CD4-positive, alpha-beta T cell treated with Interleukin-4 for 4 hours (primary cell): ENCODE measurements at places on chromosomes 2 and 18.

DNA sequence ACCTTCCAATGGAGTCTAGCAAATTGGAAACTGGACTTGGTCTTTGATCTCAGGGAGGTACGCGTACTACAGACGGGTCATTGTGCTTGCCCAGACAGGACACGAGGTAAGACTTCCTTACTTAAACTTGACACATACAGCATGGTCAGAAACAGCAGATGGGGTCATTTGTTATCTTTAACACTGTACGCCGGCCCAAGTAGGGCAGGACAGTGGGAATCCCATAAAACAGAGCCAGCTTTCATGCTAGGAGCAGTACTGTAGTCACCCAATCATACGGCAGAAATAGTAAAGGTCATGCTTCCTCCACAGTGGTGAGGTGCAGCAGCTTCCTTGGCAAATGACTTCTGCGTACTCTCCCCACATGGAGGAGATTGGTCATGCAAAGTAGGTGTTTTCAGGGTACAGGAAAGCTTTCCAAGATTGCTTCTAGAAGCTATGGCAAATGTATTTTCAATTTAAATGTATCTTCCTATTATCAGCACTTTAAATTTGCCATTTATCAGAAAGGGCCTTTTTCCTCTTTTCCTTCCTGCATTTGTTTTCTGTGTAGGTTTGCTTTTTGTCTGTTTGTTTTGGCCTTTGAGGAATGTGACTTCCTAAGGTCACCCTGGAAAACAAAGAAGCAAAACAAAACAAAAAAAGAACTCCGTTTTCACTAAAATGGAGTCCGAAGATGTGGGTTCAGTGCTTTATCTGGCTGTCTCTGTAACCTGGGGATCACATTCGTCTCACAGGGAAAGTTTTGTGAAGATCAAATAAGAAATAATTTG is 74.0 kb upstream of the DSG1 start:
- DNase-seq, result no peak

GRCh38 chr18:57555134-57555533 is 31.4 kb downstream of the FECH start:
- no peak for DNase-seq

DNA sequence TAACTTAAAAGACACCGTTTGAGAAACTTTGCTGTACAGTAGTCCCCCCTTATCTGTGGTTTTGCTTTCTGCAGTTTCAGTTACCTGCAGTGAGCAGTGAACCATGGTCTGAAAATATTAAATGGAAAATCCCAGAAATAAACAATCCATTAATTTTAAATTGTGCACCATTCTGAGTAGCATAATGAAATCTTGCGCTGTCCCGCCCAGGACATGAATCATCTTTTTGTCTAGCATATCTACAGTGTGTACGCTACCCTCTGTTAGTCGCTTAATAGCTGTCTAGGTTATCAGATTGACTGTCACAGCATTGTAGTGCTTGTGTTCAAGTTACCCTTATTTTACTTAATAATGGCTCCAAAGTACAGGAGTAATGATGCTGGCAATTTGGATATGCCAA is 6.1 kb downstream of the ARPC2 start:
- peak; percentile 61 for DNase-seq

DNA sequence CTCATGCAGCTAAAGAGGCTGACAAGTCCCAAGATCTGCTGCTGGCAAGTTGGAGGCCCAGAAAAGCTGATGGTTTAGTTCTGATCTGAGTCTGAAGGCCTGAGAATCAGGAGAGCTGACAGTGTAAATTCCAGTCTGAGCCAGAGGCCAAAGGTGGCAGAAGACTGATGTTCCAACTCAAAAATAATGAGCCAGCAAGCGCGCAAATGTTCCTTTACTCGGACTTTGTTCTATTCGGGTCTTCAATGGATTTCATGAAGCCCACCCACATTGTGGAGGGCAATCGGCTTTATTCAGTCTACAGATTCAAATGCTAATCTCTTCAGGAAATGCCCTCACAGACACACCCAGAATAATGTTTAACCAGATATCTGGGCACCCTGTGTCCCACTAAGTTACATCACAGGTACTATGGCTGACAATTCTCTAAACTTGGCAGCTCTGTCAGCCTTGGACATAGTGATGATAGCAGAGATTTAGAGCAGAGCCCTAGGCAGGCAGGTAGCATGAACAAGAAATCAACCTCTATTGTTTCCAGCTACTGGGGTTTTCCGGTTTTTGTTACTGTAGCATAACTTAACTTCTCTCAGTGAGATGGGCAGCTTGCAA is 318.5 kb downstream of the HRH4 start:
- no peak for DNase-seq

GRCh38 chr2:219460424-219460926 is 25.8 kb downstream of the SPEG start:
- DNase-seq, result no peak

- DNase-seq, result no peak
Measured at GRCh38 chr2:86556508-86556907, 6.7 kb downstream of the CHMP3 start.

DNA sequence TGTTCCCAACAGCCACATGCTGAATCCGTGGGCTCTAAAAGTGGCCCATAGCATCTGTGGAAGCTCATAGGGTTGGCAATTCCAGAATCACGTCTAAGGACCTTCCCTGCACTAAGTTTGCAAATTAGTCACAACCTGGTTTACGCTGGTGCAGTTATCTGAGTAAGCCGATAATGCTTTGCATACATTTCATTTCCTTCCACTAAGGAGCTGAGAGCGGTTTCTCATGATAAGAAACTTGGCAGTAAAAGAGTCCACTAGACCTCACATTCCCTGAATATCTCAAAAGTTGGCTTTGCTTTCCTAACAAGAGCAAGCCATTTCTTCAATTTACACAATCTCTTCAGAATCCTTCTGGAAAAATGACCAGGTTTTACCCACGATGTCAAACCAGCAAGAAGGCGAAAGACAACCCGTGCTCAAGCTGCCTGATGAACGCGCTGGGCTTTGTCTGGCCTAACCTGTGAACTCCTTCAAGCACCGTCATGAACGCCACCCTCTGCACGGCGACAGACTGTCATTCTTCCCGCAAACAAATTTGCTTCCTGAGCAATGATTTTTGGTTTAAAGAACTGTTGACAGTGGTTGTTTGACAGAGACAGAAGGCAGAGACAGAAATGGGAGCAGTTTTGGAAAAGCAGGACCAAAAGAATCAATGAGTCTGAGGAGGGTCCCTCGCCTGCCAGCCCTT is 73.0 kb upstream of the COPS8 start:
- DNase-seq, result no peak

DNA sequence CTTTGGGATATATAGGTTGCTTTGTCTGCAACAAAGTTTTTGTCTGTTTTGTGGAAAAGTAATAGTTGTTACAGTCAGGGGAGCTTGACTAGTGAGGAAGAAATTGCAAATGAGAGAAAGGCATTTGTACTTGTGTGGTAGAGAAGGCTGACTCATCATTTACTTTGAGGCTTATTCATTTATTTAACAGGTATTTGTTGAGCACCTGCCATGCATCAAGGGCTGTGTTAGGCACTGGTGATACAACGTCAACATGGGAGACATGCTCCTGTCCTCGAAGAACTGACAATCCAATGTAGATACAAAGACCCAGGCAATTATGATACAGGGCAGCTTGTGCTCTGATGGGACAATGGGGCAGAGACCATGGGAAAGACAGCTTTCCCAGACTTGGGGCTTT is 79.5 kb downstream of the UPP2 start:
- DNase-seq, result no peak

DNA sequence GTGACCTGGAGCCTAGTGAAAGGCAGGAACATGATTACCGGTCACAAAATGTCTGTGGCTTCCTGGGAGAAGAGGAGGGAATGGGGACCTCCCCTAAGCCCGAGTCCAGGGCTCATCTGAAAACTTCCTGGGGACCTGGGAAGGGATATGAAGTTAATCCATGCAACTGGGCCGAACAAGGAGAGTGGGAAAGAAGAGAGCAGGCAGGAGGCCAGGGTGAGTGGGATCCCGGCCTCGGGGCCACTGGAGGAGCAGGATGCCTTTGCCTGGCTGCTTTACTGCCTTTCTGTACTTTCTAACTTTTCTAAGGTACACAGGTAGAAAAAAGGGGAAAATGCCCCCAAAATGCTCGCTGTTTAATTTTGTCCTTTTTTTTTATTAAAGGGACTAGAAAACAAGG is 43.4 kb upstream of the MAL start:
- no peak for DNase-seq

DNA sequence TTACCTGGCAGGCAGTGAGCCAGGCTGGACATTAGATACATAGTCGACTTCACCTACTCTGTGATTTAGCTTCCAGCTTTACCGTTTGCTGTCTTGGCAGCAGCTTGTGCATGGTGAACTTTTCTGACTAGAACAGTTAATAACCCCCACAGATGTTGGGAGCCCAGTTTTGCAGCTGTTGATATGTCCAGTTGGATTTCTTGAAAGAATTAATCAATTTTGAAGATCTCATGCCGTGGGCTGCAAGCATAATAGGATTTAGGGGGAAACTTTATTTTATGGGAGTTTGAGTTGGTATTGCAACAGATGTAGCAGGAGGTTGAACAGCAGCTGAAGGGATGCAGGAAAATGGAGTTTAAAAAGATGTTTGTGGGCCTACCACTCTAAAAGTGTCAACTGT is 13.8 kb downstream of the MYO1B start:
- no peak for DNase-seq

DNA sequence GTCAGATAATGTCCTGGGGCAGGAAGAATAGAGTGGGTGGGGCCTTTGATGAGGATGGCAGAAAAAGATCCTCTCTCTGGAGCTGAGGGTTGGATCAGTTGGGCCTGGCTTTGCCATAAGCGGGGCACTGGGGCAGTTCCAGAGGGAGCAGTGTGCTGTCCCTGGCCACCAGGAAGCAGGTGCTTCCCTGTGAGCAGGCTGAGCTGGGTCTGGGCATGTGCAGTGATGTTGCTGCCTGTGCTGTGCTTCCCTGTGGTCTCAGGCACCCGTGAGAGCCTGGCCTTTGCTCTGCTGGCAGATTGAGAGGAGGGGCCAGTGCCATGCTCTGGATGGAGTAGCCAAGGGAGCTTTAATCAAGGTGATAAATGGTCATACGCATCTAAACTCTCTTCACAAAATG is 14.6 kb upstream of the NPPC start:
- DNase-seq, result no peak

GRCh38 chr18:61225336-61225735 is 107.9 kb upstream of the CDH20 start:
- no peak for DNase-seq

- no peak for DNase-seq
Measured at GRCh38 chr2:88114889-88115288, 13.0 kb downstream of the FABP1 start.

- DNase-seq, result no peak
Measured at GRCh38 chr2:160137464-160137863, 62.6 kb downstream of the ITGB6 start.

- DNase-seq, result no peak
Measured at GRCh38 chr2:234821946-234822475, 129.8 kb upstream of the SH3BP4 start.

DNA sequence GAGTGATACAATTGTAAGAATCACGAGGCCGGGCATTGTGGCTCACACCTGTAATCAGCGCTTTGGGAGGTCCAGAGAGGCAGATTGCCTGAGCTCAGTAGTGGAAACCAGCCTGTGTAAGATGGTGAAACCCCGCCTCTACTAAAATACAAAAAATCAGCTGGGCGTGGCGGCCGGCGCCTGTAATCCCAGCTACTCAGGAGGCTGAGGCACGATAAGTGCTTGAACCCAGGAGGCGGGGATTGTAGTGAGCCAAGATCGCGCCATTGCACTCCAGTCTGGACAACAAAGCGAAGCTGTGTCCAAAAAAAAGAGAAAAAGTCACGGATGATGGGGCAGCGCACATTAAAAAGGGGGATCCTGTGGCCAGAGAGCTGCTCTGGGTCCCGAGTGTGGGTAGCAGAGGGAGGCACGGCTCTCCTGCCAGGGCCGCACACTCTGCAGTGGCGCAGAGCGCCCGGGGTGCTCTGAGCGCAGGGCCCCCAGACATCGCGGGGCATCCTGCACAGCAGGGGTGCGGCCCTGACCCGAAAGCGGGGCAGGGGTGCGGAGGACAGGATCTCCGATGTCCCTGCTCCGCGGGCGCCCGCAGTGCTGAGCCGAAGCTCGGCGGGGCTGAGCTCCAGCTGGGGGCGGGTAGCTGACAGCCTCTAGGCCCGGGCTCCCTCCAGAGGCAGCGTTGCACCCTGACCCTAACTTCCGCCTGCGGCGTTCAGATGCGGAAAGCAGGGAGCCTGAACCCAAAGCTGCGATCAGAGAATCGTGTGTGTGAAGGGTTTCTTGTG is 30.4 kb upstream of the RAB6D start:
- no peak for DNase-seq

DNA sequence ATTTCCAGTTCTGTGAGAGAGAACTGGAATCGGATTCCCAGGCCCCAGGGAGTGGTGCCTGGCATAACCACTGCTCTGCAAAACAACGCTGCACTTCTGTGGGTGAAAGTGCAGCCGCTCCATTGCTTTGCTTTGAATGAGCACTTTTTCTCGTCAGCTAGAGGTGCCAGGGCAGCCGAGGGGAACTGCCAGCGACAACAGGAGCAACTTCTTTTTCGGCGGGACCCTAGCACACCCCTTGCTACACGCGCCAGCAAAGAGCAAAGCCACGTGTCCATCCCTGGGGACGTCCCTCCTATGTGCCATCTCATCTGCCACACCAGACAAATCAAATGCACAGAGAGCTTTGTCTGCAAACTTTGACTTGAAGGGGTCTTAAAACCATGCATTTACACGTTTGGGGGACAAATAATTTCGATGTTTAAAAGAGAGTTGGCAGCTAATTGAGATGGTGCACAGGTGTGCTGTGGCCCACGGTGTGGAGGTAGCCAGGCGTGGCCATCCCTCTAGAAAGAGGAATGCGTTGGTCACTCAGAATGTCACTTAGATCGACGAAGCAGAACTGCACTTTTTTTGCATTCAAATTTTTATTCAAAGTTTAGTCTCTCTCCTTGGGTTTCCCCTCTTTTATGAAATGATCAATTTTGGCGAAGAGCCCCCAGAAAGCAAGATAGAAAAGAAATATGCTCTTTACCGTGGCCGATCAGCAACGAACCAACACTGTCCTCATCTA is 151.8 kb downstream of the MBP start:
- DNase-seq, result no peak

DNA sequence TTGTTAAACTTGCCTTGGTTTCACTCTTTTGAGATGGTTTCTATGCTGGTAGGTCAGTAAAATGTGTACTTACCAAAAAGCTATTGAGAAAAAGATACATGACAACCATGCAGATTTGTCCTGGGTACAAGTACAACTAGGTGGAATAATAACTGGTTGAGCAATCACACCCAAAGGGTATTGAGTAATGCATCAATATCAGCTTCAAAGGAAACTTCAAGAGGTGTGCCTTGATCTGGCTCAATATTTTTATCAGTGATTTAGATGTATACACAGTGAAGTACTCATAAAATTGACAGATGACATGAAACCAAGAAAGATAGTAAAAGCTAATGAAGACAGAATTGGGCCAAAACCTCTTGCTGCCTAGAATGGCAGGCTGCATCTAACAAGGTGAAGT is 21.7 kb upstream of the GALNT1 start:
- no peak for DNase-seq

GRCh38 chr2:147165697-147166382 is 679.0 kb upstream of the ACVR2A start:
- DNase-seq, result no peak

DNA sequence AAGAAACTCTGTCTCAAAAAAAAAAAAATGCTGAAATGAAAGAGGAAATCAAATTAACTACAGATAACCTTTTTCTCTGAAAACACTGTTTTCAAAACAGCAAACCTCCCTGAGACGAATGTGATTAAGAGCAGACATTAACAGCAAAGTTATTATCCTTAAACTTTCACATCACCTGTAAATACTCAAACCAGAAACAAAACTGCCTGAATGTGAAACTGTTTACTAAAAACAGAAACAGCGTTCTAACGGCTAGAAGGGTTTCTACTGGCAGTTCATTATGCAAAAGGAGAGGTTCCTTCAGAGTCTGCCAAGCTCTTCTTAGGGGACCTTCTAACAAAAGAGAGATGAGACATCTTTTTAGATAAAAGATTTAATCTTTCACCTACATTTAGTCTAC is 45.9 kb downstream of the PNO1 start:
- DNase-seq, result peak; percentile 46
